T-helper 22 cell (primary cell): ENCODE measurements at places on chromosomes 4 and X.

- DNase-seq: no peak
Measured at GRCh38 chr4:81142744-81143143, 72.3 kb downstream of the PRKG2 start.

GRCh38 chr4:26163425-26164362 lies 157.1 kb upstream of the RBPJ start:
- no peak for DNase-seq

DNA sequence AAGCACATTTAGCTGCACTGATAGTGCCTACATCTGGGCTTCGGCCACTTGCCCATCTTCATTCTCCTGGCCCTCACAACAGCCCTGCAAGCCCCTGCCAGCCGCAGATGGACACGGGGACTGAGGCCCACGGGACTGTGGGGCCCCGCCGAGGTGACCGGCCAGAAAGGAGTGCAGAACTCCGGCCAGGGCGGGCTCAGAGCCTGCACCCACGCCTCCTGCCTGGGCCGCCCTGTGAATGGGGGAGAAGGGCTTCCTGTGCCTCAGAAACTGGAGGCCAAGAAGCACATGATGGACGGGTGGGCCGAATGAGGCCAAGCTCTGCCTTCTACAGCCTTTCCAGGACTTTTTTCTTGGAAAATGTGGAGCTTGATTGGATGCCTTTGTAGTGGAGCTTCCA lies 35.7 kb upstream of the HGFAC start:
- DNase-seq: no peak

DNA sequence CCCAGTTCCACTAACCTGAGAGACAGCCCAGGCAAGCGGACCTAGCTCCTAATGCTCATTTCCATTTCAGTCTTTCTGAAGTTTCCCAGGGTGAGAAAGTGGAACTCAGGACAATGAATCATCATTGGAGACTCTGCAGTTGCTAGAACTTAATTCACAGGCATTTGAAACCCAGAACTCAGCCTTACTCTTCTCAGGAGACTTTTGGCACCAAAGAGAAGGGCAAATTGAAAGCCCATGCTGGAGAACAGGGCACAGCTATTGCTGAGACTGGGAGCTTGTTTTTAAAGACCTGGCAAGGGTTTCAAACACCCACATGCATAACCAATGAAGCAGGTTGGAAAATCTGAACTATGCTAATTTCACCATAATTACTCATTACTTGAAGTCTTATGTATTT lies 36.0 kb downstream of the BST1 start:
- no peak for DNase-seq

- DNase-seq: no peak
Measured at GRCh38 chrX:101462892-101463291, 22.4 kb upstream of the ARMCX4 start.

DNA sequence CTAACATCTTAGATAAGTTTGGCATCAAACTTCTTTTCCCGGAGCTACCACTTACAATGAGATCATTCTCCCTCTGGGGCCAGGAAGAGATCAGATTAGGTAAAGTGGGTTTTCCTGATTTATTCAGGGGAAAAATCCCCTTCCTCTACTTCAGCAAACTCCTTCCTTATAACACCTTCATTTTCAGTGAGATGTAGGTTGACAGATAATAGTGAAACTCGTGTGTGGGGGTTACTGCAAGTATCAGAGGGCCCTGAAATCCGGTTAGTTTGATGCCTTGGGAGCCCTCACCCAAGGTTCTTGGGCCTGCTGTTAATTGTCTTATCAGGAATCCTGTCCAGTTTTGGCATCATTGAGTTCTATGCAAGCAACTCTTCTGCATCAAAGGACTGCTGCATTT lies 10.8 kb downstream of the FTHL17 start:
- DNase-seq: no peak

GRCh38 chr4:154622598-154622997 lies 10.1 kb upstream of the FGG start:
- DNase-seq: no peak

- no peak for DNase-seq
Measured at GRCh38 chr4:94995684-94996394, 238.1 kb downstream of the BMPR1B start.

GRCh38 chr4:624705-625590 lies at the start of gene PDE6B:
PDE6B (plus strand) TSS chr4:625573; CDS start chr4:625627, 54 bp downstream.
- no peak for DNase-seq

GRCh38 chrX:1535241-1536041 lies 1.5 kb downstream of the P2RY8 start:
- no peak for DNase-seq

- DNase-seq: no peak
Measured at GRCh38 chrX:129992181-129992580, 9.7 kb downstream of the BCORL1 start.

DNA sequence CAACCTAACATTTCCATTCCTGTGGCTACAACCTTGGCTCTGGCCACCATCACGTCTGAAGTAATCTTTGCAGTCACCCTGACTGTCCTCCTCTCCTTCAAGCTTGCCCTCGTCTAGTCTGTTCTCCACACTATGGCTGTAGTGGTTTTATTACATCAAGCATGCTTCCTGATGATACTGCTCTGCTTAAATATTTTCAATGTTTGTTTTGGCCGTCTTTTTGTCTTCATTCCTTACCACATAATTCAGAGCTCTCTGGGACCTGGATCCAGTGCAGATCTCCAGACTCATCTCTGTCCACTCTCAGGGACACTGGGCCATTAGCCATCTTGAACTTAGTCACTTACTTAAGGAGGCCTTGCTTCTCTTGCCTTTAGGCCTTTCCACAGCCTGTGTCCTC lies 27.7 kb upstream of the FREM3 start:
- no peak for DNase-seq

- no peak for DNase-seq
Measured at GRCh38 chrX:109954333-109954732, 48.6 kb upstream of the TMEM164 start.

DNA sequence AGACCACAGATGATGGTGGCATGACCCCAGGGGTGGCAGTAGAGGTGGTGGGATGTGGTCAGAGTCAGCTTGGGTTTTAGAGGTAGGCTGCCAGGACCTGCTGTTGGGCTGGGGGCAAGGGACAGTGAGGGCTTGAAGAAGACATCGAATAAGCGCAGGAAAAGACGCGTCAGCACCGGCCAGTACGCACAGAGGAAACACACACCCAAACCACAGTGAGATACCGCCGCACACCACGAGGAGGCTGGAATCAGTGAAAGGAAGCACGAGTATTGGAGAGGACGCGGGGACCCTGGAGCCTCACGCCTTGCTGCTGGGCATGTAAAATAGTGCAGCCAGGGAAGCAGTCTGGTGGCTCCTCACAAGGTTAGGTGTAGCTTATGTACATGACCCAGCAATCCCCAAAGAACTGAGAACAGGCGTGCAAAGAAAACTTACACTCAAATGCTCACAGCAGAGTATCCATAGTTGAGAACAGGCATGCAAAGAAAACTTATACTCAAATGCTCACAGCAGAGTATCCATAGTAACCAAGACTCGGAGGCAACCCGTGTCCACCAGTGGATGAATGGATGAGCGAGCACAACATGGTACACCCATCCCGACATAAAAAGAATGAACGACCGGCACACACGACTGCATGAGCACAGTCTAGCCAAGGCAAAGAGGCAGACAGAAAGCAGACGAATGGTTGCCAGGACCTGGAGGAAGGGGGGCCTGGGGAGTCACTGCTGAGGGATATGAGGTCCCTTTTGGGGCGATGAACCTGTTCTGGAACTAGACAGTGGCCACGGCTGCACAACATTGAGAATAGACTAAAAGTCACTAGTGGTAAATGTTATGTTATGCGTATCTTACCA lies 13.3 kb downstream of the PDZD4 start:
- DNase-seq: peak; percentile 14

GRCh38 chrX:110218591-110218990 lies 99.3 kb downstream of the AMMECR1 start:
- no peak for DNase-seq

DNA sequence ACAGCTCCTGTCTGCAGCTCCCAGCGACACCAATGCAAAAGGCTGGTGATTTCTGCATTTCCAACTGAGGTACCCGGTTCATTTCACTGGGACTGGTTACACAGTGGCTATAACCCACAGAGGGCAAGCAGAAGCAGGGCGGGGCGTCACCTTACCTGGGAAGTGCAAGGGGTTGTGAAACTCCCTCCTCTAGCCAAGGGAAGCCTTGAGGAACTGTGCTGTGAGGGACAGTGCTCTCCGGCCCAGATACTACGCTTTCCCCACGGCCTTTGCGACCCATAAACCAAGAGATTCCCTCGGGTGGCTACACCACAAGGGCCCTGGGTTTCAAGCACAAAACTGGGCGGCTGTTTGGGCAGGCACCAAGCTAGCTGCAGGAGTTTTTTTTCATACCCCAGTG lies 218.9 kb downstream of the PPP3CA start:
- no peak for DNase-seq

DNA sequence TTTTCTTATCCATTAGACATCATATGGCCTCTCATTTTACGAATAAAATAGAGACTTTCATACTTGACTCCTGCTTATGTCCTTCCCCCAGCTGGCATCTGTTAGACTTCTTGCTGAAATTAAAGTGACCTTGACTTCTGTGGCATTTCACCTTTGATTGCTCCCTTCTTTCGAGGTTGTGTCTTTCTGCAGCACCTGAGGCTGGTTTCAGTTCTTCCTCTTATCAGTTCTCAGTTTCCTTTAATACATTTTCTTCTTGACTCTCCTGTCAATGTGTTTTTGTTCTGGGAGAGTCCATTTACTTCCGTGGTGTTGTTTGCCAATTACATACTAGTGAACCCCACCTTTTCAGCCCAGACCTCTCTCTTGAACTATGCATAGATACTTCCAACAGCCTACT lies 81.6 kb downstream of the RBPJ start:
- DNase-seq: no peak

DNA sequence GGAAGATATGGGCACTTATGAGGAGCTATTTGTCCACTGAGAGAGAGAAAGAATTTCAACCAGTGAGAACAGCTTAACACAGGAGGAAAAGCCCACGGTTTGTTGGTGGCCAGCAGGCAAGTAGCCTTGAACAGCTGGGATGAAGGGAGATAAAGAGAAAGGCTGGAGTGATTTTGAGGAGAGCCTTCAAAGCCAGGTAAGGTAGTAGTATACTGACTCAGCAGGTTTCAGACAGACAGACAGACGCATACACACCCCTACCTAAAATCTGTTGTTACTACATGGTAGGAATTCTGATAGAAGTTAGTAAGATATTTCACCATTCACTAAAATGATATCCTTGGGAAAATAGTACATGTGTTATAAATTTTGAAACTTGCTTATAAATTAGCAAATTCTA lies 60.5 kb downstream of the SEC24D start:
- DNase-seq: no peak

GRCh38 chrX:112008724-112009123 lies 73.9 kb downstream of the TRPC5 start:
- DNase-seq: no peak
